ENCODE measurements at places on chromosomes 6 and 20. TPM values are rescaled to one million over a fixed set of nuclear protein-coding genes. Genes with fewer than 3 reads are reported as not detected.

The GPX5 gene
- total RNA-seq: not detected

GRCh38 chr20:33812152-33812849 lies 1.2 kb downstream of the CHMP4B start:
- DNase-seq: no peak

The TRIM40 gene
- total RNA-seq: not detected

GRCh38 chr6:117351521-117351920 lies 74.2 kb downstream of the ROS1 start:
- no peak for DNase-seq

The IYD gene
- not detected for total RNA-seq

GRCh38 chr6:163500105-163500504 lies 85.6 kb downstream of the QKI start:
- no peak for DNase-seq

GRCh38 chr6:158730541-158730907 lies 80.7 kb downstream of the SYTL3 start:
- DNase-seq: no peak

- DNase-seq: no peak
Measured at GRCh38 chr6:133641104-133641503, 247.8 kb upstream of the TCF21 start.

- DNase-seq: no peak
Measured at GRCh38 chr20:53850319-53850718, 220.1 kb downstream of the BCAS1 start.

- DNase-seq: no peak
Measured at GRCh38 chr6:45880676-45881075, 135.0 kb downstream of the CLIC5 start.

The CGA gene
- total RNA-seq: not detected

The SLC13A3 gene
- 0.63 TPM for total RNA-seq

The B3GALT4 gene
- total RNA-seq: 24.7 TPM

DNA sequence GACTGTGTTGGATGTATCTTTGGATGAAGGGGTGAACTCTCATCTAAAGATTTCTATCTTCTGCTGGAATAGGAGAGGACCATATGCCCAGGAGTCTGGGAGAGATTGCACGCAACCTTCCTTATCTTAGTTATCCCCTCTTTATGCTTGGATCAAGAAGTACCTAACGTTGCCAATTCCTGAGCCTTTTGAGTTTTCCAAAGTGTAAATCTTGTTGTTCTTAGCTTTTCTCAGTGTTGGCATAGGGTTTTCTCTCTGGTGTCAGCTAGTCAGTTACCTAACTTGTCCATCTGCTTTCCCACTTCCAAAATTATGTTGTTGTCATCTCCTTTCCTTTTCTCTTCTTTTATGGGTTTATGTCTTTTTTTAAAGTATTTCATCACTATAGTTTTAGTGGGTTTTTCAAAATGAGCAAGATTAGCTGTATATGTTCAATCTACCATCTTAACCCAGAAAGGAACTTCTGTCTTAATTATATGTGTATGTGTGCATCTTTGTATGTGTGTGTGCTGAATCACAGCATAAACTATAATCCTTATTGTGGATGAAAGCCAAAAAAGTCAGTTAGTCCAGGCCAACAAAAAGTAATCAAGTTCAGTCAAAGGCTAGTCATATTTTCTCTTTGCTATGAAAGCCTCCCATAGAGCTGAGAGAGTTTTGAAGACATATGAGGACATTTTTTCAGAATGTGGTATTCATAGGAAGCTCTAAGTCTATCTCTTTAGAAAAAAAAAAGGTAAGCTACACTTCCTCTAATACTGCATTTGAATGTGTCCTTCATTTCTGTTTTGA lies 72.1 kb downstream of the KHDC1L start:
- no peak for DNase-seq

The RTF2 gene
- 93.3 TPM for total RNA-seq

The TIAM2 gene
- total RNA-seq: 17.0 TPM

DNA sequence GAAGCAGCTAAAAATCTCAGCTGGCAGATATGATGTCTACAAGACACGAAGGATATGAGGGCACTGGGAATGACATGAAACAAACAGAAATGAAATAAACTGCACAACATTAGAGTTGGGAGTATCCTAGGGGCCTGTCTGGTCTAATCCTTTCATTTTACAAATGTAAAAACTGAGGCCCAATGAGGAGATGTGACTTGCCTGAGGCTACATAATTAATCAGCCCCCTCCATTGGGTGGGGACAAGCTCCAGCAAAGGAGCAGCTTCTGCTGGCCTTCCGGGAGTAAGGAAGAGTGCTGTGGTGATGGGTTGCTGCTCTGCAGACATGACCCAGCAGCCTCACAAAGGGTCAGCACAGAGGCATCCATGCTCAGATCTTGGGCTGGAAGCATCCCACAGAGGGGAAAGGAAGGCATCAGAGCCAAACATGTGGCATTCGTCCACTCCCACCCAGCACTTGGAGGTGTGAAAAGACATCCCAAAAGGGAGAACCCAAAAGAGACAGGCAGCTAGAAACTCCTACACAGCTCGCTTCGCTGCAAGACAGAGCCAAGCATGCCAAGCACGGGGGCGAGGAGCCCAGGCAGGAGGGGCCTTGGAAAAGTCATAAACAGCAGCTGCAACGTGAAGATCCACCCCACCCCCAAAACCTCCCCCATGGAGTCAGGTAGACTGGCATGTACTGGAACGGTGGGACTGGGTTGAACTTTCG lies 183.7 kb downstream of the UNC5CL start:
- no peak for DNase-seq

DNA sequence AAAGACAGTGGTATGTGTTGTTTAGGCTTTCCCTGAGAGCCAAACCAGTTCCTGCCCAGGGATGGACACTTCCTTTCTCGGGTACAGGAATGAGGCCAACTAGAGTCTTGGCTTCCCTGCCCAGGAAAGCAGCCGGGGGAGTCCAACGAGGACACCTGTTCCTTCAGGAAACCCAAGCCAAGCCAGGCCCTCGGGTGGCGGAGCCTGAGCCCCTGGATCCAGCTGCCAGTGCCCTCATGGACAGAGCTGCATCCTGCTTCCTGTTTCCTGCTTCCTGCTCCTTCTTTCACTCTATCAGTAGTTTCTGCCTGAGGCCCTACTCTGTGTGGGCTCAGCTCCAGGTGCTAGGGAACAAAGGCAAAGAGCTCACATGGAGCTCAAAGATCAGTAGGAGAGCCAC lies 7.9 kb upstream of the SIRPA start:
- DNase-seq: no peak

DNA sequence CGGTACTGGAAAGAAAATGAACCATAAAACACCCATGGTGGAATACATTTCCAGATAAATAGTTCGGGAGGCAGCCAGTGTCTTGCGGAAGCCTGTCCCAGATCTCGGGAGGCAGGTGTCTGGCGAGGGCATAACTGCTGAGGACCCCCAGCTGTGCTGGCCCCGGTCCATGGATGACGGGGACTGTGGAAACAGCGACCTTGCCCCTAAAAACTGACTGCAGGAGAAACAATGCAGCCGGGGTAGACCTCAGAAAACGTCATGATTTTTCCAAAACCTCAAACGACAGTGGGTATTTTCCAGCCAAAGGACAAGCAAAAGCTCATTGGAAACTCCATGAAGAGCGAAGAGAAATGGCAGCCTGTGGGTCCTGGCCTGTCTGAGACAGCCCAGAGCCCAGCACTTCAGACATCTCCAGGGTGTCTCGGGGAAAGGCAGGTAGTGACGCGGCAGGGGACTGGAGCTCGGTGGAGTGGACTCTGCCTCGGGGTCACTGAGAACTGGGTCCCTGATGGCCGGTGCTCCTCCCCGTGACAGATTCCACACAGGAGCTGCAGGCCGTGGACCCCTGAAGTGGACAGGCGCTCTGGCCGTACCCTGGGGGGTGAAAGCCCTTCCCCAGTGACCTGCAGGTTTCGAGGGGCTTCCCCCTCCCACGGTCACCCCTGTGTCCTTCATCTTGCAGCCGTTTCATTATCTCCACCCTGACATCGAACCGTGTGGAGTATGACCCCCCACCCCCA lies 188.6 kb downstream of the SYNDIG1 start:
- DNase-seq: no peak

- DNase-seq: peak; percentile 47
Measured at GRCh38 chr6:2556761-2557160, 194.0 kb downstream of the MYLK4 start.

- no peak for DNase-seq
Measured at GRCh38 chr6:148225871-148226270, 116.8 kb upstream of the SASH1 start.

The TRIM15 gene
- not detected for total RNA-seq

GRCh38 chr6:139126255-139126654 lies 8.6 kb upstream of the HECA start:
- DNase-seq: no peak

The FOXQ1 gene
- total RNA-seq: 2.7 TPM

- DNase-seq: no peak
Measured at GRCh38 chr6:36362551-36363370, 24.7 kb downstream of the ETV7 start.

The MUCL3 gene
- total RNA-seq: not detected

DNA sequence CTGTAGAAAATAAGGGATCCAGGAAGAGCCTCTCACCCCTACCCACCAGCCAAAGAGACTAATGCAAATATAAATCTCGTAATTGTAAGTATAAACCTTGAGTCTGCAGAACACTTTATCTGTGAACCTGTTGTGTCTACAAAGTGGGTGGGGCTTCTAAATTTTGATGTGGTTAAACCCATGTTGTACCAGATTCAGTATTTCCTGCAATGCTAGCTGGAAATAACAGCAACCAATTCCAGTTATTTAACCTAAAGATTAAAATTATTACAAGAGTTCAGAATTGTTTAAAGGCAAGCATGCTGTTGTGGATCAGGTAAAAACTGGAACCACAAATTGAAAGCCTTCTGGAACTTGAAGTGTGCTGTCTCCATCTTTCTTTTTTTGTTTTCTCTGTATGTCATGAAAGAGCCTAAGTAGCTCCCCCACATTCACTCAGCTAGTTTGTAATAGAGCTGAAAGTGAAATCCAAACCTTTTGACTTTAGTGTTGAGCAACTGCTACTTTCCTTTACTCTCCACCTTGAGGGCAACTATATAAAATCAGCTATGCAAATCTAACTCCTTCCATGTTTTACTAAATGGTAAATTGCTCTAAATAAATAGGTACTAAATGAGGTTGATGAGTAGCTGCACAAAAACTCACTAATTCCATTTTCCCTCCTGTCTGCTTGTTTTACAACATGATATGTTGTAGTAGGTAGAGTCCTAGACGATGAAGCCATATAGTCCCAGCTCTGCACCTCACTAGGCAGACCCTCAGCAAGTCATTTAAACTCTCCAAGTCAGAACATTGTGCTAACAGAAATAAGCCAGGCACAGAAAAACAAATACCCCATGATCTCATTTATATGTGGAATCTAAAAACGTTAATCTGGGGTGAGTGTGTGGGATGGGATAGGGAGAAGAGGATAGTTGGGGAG lies 17.9 kb upstream of the THEMIS start:
- no peak for DNase-seq

The DNPH1 gene
- total RNA-seq: 60.5 TPM

DNA sequence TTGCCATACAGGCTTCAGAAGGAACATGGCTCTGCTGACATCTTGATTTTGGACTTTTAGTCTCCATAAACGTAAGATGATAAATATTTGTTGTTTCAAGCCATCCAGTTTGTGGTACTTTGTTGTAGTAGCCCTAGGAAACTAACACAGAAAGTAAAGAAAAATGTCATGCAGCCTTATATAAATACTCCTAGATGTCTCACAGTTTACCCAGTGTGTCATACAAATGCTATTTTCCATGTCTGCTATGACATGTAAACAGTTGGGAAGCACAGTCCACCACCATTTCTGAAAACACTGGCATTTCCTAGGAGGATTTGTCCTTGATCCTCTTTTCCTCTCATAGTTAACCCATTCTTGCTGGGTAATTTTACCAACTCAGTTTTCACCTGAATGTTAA lies 30.6 kb upstream of the ME1 start:
- DNase-seq: no peak

DNA sequence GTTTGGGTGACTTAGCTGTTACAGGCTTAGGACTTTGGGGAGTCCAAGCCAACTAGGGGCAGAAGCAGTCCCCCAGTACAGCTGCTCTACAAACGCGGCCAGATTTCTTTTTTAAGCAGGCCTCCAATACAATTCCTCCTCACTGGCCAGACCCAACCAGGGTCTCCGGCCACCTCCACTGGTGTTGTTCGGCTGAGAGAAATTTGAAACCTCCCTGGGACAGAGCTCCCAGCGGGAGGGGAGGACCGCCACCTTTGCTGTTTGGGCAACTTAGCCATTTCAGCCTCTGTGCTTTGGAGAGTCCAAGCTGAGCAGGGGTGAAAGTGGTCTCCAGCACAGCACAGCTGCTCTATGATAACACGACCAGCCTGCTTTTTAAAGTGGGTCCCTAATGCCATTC lies 59.4 kb upstream of the KHDRBS2 start:
- no peak for DNase-seq

The CLVS2 gene
- total RNA-seq: under 0.01 TPM

The MEP1A gene
- not detected for total RNA-seq

GRCh38 chr6:138310821-138311220 lies 66.9 kb upstream of the SMIM28 start:
- peak; percentile 55 for DNase-seq

GRCh38 chr6:136077834-136078576 lies 172.1 kb downstream of the MTFR2 start:
- DNase-seq: no peak

GRCh38 chr6:134296762-134297161 lies 21.1 kb downstream of the SGK1 start:
- no peak for DNase-seq

- DNase-seq: no peak
Measured at GRCh38 chr20:38063911-38064530, 30.5 kb downstream of the RPRD1B start.

- no peak for DNase-seq
Measured at GRCh38 chr6:143828572-143828971, 14.6 kb upstream of the LTV1 start.

- DNase-seq: no peak
Measured at GRCh38 chr6:44665143-44665542, 277.6 kb downstream of the CDC5L start.

- no peak for DNase-seq
Measured at GRCh38 chr20:55216525-55217242, 741.3 kb downstream of the DOK5 start.

The KHDC1 gene
- not detected for total RNA-seq
